ENCODE measurements at places on chromosomes 5 and 9.
A peak's percentile ranks its signal among the peaks of the same experiment; 100 is the strongest.

DNA sequence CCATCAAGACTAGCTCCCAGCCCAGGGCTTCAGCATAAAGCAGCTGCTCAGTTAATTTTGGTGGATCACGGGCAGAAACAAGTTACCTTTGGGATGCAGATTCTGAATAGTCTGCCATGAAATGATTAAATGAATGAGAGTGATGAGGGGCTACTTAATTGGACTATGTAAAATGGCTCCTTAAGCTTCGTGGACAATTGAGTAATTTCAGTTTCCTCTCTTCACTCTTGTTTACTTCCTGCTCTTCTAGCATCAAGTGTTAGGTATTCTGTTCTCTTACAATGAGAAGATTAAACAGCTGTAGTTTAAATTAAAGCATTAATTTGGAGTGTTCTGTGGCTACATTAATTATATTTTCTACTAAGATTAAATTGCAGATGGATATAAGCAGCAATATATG is 28.1 kb downstream of the PIK3R1 start:
- no peak for DNase-seq

DNA sequence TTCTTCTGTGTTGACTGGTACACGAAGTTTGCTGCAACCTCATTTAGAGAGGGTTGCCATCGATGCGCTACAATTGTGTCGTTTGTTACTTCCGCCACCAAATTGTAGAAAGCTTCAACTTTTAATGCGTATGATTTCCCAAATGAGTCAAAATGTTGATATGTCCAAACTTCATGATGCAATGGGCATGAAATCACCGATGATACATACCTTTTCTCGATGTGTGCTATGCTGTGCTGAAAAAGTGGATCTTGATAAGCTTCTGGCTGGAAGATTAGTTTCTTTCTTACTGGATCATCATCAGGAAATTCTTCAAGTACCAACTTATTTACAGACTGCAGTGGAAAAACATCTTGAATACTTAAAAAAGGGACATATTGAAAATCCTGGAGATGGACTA is 65.7 kb downstream of the TMEM38B start:
- no peak for DNase-seq

GRCh38 chr5:179495906-179496455 is 54.4 kb upstream of the RUFY1 start:
- DNase-seq = no peak

- DNase-seq = no peak
Observed at GRCh38 chr5:58985759-58986158, 402.9 kb downstream of the RAB3C start.

- no peak for DNase-seq
Observed at GRCh38 chr9:93431539-93432105, 19.9 kb upstream of the FAM120A start.

GRCh38 chr5:171630350-171631065 is 155.1 kb upstream of the SMIM23 start:
- no peak for DNase-seq

DNA sequence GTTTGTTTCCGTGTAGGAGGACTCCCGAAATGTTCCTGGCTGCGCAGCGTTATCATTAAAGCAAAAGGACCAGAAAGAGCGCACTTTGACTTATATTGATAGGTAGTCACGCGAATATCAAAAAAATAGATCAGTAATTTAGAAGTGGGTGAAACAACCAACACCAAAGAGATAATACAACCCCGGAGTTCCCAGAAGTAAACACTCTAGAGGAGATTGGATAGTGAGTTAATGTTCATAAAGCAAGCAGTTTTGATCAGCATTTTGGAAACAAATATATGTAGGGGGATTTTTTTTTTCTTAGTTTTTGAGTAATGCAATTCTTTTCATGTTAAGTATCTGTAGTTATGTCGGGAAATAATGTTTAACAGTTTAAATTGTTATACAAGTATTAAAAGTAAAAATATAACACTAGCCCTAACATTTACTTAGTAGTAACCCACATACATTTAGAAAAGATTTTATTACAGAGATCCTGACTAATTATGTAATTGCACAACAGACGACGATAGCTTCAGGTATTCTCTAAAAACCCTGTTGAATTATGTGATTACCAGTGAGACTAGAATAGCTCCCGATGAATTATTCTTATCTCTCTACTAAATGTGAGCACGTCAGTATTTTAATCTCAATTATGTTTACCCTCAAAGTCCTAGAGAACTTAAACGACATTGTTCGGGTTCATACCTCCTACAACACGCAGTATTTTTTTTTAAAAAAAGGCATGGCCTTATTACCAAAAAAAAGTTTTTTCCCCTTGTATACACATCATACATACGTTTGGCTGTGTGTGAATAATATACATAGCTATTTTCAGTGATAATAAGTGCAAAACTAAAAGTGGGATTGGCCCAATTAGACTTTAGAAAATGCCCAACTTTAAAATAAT is 9.4 kb upstream of the NFIB start:
- no peak for DNase-seq

DNA sequence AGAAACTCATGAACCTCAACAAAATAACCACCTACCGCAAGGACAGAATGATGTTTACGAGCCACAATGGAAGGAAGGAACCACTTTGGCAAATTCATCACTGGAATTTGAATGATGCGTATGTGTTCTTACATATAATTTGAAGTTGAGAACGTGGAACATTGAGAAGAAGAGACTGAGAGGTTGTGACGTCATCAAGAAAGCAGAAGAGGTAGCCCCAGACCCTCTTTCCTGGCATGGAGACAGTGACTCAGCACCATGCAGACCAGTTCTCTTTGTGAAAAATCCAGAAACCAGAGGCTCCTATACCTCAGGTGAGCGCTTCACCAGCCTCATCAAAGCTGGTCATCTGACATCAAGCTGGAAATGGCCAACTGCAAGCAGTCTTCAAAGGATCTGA is 124.5 kb downstream of the PDZD2 start:
- no peak for DNase-seq

DNA sequence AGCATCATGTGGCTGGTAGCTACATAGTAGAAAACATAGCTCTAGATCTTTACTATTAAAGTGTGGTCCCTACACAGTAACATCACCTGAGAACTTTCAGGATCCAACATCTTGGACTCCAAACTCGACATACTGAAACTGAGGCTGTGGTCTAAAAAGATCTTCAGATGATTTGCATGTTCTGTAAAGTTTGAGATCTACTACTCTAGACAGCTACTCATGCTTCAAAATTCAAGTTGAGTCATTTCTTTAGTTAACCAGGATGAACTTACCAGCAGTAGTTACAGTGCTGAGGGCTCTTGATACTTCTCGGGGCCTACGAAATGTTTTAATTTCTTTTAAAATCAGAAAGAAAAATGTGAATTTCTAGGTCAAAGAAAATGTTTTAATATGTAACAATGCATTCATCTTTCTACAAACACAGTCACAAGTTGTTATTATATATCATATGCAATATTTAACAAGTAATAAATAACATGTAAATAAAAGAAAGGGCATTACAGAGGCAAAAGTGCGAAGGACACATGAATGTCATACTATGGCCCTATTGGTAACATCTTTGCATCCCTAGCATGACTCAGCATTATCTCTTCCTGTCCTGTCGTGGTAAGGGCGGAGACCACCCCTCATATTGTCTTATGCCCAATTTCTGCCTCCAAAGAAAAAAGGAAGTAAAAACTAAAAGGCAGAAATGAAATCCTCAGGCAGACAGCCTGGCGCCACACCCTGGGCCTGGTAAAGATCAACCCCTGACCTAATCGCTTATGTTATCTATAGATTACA is 563.9 kb upstream of the TLE4 start:
- DNase-seq = no peak

- DNase-seq = no peak
Observed at GRCh38 chr9:93979721-93980120, 24.6 kb upstream of the BARX1 start.

DNA sequence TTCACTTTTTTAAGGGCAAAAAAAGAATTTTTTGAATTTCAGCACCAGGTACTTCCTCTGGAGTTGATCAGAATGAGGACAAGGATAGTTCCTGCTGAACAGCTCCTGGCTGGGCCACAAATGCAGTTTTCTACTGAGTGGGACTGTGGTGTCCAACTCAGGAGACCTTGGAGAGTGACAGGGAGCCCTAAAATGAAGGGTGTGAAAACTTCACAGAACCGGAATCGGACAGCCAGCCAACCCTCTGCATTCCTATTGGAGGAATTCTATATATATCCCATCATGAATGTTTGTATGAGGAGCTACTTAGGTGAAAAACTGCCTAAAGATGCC is 40.6 kb downstream of the ANKH start:
- DNase-seq = no peak

GRCh38 chr5:126137891-126138280 is 285.3 kb upstream of the GRAMD2B start:
- no peak for DNase-seq

DNA sequence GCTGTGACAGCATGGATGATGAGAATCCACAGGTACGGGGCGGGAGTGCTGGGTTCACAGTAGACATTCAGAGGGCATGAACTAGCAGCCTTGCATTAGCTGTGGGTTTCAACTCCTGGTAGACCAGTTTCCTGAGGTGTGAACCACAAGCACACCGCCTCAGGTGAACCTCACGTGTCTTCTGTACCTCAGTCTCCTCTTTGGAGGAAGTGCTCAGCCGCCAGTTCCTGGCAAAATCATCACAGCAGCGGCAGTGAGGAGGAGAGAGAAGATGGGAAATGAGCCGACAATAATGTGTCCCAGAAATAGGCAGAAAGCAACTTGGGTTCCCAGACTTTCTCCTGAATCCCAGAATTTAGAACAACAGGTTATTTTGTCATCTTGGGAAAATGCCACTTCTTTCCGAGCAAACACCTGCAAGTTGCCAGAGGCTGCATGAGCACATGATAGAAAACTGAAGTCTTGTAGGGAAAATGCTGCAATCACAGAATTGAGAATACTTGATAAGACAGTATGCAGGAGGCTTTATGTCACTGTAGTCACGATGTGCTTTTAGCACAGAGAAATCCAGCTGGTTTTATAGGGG is 258.5 kb downstream of the AOPEP start:
- DNase-seq = no peak

DNA sequence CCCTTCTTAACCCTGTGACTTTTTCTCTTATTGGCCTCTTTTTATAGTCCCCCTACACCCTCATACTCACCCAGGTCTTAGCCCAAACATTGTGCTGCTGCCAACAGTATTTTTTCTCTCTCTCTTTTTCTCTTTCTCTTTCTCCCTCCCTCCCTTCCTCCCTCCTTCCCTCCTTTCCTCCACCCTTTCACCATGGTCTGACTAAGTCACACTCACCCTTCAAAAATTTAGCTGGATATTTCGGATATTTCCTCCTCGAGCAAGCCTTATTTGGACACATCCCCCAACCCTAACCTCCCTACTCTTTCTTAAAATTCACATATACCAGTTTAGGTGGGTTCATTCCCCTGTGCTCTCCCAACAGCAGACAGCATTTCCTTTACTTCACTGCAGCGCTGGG is 64.7 kb downstream of the FGF1 start:
- DNase-seq = no peak

GRCh38 chr5:91190314-91190690 is 192.8 kb downstream of the ARRDC3 start:
- no peak for DNase-seq

GRCh38 chr5:48192-48591 is 43.8 kb upstream of the PLEKHG4B start:
- DNase-seq = no peak

- no peak for DNase-seq
Observed at GRCh38 chr5:178334861-178335260, 102.3 kb upstream of the PHYKPL start.

- peak; percentile 91 for DNase-seq
Observed at GRCh38 chr5:146731909-146732659, 146.5 kb downstream of the PPP2R2B start.

- DNase-seq = no peak
Observed at GRCh38 chr5:41617843-41618515, 107.6 kb upstream of the PLCXD3 start.

GRCh38 chr5:15233566-15233965 is 266.4 kb upstream of the FBXL7 start:
- no peak for DNase-seq

GRCh38 chr5:58887721-58888409 is 305.0 kb downstream of the RAB3C start:
- no peak for DNase-seq

DNA sequence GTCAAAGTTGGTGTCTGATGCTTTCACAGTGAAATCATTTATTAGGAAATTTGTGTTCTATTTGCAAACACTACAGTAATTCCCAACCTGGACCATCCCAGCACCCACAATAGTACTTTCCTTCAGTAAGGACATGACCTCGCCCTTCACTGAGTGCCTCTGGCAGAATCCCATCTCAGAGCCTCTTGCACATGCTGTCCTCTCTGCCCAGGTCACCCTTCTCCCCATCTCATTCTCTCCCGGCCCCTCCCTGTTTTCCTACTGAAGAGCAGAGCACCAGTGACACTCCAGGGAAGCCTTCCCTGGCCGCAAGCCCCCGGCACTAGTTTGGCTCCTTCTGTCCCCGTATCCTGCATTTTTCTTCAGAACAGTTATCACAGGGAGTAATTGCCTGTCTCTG is 220.4 kb downstream of the MAPKAP1 start:
- no peak for DNase-seq

- DNase-seq = no peak
Observed at GRCh38 chr5:14174230-14174636, 31.1 kb downstream of the TRIO start.

- no peak for DNase-seq
Observed at GRCh38 chr5:172951371-172952033, 7.7 kb upstream of the RPL26L1 start.

DNA sequence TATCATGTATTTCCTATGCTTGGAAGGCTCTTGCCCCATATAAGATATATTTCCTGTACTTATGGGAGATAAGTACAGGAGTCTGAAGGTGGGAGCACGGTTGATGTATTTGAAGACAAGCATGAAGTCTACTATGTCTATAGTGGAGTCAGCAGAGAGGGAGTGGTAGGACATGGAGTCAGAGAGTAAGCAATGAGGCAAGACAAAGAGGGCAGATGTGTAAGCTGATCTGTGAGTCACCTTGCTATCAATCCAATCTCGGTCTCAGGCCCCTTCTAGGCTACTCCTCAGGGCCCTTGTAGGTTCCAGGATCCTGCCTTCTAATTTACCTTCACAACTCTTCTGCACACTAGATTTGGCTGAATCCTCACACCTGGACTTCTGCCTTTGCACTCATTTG is 105.5 kb downstream of the MACIR start:
- no peak for DNase-seq

GRCh38 chr9:100222674-100223073 is 123.6 kb downstream of the INVS start:
- no peak for DNase-seq

DNA sequence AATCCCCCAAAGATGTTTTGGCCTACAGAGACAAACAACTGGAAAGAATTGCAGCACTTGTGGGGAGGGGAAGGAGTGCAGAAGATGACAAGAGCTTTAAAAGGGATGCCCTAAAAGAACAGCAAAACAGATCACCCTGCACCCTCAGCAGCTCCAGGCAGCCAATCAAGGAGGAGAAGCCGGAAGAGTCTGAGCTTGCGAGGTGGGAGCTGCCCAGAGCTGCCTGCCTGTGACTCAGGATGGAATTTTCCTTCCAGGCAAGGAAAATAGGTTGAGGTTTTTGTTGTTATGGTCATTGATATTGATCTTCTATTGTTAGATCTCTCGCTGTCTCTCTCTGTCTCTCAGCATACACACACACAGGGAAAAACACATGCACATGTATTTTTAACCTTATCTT is 70.3 kb upstream of the MAP1B start:
- peak; percentile 9 for DNase-seq

- DNase-seq = no peak
Observed at GRCh38 chr5:1778138-1779020, 21.3 kb downstream of the MRPL36 start.
